ENCODE measurements at places on chromosomes 12 and 14.

- peak; percentile 63 for DNase-seq
Observed at GRCh38 chr12:116455540-116456329, 103.4 kb upstream of the MAP1LC3B2 start.

- DNase-seq = no peak
Observed at GRCh38 chr12:30725739-30726138, 29.0 kb downstream of the CAPRIN2 start.

DNA sequence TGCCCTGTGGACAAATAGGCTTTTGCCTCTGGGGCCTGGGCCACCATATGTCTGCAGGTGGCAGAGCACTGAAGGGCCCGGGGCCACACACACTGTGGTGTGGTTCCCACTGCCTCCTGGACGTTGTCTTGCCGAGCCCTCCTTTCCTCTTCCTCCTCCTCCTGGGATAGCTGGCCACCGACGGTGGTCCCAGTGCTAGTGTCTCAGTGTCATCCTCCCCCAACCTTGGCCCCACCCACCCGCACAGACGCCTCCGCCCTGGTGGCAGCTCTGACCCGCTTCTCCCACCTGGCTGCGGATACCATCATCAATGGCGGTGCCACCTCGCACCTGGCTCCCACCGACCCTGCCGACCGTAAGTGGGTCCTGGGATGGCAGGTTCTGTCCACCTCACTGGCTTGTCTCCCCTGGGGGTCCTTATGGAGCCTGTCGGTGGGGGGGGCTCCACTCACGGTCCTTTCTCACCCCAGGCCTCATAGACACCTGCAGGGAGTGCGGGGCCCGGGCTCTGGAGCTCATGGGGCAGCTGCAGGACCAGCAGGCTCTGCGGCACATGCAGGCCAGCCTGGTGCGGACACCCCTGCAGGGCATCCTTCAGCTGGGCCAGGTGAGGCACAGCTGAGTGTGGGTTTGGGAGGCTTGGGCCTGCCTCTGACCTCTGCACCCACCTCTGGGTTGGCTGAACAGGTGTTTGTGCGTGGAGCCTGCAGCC, 23.5 kb downstream of the HIP1R start:
- no peak for DNase-seq

DNA sequence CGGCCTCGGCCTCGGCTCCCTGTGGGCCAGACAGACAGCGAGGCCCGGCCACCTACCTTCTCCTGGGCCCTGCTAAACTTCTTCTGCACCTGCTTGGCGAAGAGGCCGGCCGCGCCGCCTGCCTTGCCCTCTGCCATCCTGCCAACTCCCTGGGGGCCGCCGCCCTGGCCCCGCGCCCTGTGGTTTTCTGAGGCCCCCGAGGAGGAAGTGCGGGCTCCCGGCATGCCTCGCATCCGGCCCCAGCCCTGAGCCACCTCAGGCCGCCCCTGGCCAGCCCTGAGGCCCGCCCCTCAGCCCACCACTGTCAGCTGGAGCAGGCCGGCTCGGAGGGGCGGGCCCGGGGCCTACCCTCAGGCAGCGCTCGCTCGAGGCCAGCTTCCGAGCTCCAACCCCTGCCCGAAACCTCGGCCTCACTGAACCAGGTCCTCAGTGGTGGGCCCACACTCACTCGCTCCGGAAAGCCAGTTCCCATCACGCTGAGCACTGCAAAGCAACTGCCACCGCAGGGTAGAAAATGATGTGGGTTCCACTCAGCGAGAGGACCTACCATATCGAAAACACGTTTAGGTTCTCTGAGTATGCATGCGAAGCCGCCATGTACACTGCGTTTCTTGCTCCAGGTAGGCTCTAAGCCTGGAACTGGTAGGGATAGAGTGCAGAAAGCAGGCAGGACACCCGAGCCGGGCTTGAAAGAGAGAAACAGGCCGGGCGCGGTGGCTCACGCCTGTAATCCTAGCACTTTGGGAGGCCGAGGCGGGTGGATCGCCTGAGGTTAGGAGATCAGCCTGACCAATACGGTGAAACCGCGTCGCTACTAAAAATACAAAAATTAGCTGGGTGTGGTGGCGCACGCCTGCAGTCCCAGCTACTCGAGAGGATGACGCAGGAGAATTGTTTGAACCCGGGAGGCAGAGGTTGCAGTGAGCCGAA, at the start of gene BIN2:
TSS of gene BIN2 (minus strand) at position 209 of the 930 bp plus-strand sequence. CDS start at position 137, 72 bp downstream.
- DNase-seq = peak; percentile 95

- no peak for DNase-seq
Observed at GRCh38 chr12:74988156-74988555, 221.5 kb downstream of the KCNC2 start.

DNA sequence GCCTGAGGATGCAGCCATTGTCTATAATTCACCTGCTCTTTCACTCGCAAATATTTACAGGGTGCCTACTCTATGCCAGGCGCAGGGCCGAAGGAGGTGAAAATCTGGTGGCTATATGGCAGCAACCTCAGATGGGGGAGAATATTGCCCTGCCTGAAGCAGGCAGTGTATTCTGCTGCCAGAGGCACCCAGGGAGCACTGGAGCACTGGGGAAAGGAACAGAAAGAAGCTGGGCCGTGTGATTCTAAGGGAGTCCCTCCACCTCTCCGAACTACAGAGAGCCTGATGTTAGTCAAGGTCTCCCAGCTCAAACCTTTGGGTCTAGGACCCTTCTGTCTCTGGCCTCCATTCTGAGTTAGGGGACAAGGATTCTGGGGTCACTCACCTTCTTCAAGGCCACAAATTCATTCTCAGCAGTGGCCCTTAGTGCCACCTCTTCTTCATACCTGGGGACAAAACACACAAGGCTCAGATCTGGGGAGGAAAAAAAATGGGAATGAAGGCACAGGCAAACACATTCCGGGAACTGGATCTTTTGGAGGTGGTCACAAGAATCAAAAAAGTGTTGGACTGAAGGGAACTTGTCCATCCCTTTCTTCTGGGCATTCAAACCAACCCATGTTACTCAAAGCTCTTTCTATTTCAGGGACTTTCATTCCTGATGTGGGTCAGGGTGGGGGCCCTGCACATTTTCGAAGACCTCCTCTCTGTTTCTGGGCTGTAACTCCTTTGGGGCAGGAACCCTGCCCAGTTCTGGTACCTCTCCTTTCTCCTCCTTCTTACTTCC, 19.3 kb upstream of the KRT86 start:
- DNase-seq = no peak

- no peak for DNase-seq
Observed at GRCh38 chr12:71605039-71605438, 58.6 kb downstream of the ZFC3H1 start.

DNA sequence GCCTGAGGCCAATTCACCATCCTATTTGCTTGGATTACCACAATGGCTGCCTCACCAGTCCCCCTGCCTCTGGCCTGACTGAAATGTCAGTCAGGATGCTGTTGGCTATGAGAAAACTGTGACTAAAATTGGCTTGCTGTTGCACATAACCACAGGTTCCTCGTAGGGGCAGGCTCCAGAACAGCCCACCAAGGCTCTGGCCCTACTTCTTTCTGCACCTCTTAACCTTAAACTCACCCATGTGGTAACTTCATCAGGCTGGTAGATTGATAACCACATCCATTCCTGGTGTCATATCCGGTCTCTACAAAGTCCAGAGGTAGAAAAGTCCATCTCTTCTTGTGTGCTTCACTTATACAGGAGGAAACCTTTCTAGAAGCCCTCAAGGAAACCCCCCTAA, 172.4 kb upstream of the PLXNC1 start:
- DNase-seq = no peak

DNA sequence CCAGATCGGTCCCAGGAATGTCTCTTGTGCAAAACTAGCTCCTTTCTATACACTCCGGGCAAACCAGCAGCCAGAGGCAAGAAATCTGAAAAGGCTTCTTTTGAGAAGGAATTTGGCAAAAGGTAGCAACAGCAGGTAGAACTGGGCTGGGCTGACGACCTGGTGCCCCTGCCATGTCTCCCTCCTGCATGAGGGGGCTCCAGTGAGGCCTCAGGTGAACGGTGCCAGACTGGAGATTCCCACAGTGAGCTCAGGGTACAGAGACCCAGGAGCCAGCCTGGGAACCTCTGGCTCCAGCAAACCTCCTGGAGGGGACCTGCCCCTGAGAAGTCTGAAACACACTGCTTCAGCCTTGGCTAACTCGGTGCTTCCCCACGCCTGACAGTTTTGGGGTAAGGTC, 10.8 kb downstream of the ITPK1 start:
- DNase-seq = no peak

DNA sequence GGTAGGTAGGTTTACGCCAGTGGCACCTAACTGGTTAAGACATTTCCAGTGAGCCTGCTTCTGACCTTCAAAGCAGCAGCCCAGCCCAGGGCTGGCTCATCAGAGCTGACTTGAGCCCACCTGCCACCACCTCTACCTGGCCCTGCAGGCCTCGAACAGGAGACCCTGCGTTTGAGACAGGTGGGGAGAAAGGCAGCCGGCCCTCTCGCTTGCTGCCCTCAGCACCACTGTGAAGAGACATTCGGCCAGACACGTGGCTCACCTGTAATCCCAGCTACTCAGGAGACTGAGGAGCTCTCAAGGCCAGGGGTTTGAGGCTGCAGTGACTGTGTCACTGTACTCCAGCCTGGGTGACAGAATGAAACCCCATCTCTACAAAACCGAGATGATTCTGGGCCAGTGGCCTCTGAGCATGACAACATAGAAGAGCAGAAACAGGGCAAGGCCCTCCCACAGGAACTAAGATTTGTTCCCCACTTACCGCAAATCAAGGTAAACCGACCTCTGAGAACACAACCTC, 74.2 kb downstream of the TESC start:
- DNase-seq = no peak

DNA sequence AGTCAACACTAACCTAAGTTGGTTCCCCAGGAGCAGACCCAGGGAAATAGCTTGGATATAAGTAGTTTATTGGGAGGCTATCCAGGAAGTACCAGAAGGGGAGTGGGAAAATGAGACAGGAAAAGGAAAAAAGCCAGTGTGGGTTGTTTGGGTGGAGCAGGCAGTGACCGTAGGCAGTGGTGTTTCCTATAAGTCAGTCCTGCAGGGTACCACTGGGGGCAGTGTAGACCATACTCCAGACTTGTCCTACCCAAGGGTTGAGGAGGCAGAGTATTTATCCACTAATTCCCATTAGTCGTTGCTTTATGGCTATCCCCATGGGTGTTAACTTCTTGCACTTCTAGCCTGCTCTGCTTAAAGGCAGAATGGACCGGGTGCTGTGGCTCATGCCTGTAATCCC, 6.4 kb upstream of the CCDC60 start:
- DNase-seq = peak; percentile 35

GRCh38 chr12:49654715-49655114, 31.4 kb downstream of the PRPF40B start:
- DNase-seq = no peak

DNA sequence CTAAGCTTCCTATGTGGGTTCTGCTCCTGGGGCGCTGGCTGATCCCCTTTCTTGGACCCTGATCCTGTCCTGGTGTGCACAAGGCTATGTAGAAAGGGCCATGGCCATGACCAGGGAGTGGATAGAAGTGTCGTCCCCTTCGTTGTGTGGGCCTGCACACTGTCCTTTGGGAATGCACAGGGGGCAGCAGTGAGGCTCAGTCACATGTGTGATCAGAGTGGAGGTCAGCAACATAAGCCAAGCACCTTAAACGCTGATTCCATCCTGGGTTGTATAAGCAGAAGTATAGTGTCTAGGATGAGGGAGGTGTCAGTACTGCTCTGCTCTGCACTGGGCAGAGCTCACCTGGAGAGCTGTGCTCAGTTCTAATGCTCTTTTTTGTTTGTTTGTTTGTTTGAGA, 48.4 kb downstream of the ESRRB start:
- DNase-seq = no peak

DNA sequence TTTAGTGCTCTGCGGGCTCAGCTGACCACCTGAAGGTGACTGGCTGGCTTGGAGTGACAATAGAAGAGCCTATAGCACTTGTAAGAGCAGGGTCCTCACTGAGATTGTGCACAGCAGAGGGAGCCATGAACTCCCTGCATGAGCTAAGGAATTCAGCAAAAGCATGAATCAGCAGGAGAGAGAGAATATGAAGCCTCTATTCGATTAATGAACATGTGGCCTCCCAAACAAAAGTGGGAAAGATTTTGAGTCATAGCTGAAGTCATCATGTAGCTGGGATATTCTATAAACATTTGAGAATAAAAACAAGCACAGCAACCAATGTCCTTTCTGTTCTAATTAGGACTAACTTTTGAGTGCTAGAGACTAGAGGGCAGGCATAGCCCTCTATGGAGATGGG, 626.6 kb downstream of the DIO2 start:
- no peak for DNase-seq

GRCh38 chr12:118377021-118377883, 897 bp downstream of the SUDS3 start:
- peak; percentile 32 for DNase-seq

GRCh38 chr12:19048943-19049342, 80.6 kb upstream of the PLEKHA5 start:
- DNase-seq = no peak

DNA sequence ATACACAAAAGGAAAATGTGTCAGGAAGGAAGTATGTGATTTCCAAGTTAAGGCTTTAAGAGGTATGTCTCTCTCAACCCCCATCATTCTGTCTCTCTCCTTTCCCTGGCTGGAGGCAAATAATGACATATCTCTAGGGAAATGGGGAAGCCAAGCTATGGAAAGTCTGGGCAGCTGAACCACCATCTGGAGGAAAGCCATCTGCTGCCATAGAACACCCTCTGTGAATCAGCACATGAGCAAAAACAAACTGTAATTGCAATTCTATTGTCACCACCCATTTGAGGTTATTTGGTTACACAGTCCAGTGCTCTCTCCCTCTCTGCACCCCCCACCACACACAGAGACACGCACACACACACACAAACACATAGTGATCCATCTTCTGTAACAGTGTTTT, 766.2 kb downstream of the FLRT2 start:
- DNase-seq = no peak

GRCh38 chr14:81345781-81346180, 54.3 kb downstream of the STON2 start:
- no peak for DNase-seq

- peak; percentile 78 for DNase-seq
Observed at GRCh38 chr12:14403711-14404196, 38.3 kb downstream of the ATF7IP start.

DNA sequence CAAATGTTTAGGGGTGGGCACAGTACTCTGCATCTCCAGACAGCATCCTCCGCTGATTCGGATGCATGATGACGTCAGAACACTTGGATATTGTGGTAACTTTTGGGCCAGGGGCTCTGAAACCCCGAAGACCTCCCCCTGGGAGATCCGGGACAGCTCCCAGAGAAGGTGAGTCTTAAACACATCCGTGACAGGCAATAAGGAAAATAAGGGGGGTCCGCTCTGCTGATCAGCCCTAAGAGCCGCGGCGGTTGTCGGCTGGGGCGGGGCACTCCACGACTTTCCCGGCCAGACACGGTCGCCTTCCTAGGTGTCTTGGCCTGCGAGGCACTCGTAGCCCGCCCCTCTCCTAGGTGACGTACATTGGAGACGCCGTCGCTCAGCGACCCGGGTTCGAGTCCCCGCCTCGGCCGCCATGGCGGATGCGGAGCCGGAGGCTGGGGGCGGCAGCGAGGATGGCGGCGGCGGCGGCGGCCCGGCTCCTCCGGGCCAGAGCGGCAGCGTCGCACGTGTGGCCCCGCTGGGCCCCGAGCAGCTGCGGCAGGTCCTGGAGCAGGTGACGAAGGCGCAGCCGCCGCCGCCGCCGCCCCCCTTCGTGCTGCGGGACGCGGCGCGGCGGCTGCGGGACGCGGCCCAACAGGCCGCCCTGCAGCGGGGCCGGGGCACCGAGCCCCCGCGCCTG, at the start of gene ZNF839:
TSS of gene ZNF839 (plus strand) at position 396 of the 682 bp plus-strand sequence. CDS start at position 416, 20 bp downstream.
- peak; percentile 97 for DNase-seq

- no peak for DNase-seq
Observed at GRCh38 chr12:86852451-86852850, 596.3 kb upstream of the MGAT4C start.

All from hematopoietic multipotent progenitor cell treated with erythropoietin and hydrocortisone succinate and interleukin-3 and kit ligand, for 4 days (in vitro differentiated cells).